Brain microvascular endothelial cell (primary cell): ENCODE measurements at places on chromosomes 11 and 22.

GRCh38 chr11:16795146-16795545, 56.7 kb downstream of the C11orf58 start:
- DNase-seq = no peak

DNA sequence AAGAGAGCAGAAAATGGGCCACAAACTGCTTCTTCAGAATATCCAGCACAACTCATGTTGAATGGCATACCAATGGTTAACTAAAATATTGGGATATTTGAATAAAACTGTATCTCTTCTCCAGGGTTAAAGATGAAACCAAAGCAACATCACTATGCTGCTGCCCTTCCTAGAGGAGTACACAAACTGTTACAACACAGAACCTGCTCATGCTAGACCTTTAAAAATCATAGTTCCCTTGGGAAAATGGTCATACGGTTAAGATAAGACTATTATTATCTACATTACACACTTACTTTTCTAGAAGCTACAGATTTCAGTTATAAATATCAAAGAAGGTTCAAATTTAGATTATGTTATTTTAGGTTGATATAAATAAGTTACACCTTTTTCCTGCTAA, 78.6 kb upstream of the TP53AIP1 start:
- no peak for DNase-seq

- no peak for DNase-seq
Observed at GRCh38 chr11:38169286-38169685, 1571.2 kb upstream of the RAG2 start.

- DNase-seq = no peak
Observed at GRCh38 chr11:78982473-78982872, 407.8 kb upstream of the NARS2 start.

GRCh38 chr22:48047722-48048500, 1285.5 kb downstream of the TBC1D22A start:
- no peak for DNase-seq
